T-helper 17 cell (primary cell): ENCODE measurements at places on chromosomes 12 and 14. TPM values are rescaled to one million over a fixed set of nuclear protein-coding genes. Genes with fewer than 3 reads are reported as not detected.

DNA sequence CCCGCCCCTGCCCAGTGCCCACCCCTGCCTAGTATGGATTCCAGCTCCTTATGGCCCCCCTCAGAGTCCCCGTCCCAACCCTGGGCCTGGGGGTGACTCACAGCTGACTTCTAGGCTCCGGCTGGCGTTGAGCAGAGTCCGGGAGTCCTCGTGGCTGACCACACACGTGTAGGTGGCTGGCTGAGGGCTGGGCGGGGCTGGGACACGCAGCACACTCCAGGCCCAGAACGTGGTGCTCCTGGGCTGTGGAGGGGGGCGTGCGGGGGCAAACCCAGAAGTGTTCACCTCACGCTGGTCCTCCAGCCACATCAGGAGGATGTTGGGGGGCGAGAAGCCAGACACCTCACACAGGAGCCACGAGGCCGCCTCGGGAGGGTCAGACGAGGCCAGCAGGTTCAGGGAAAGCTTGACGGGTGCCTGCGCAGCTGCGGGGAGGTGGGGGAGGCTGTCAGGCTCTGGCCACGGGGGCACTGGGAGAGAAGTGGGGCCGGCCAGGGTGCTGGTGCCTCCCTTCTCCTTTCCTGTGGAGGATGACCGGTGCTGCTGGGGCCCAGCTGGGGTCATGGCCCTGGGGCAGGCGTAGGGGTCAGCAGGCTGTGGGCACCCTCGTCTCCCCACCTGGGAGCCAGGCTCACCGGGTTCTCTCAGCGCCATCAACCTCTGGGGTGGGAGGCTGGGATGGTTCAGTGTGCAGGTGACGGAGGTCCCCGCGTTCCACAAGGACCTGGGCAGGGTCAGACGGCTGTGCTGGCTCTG lies 314.1 kb downstream of the TMEM121 start:
- no peak for DNase-seq
- no peak overlapping the region for H3K27ac ChIP-seq
- no peaks in the 10 kb centered on the region for H3K36me3 ChIP-seq
- H3K27me3 ChIP-seq: peaks cover 25% of the 10 kb centered on the region
- H3K4me1 ChIP-seq: peaks cover 2% of the 10 kb centered on the region

DLGAP5 gene
- not detected for total RNA-seq

DNA sequence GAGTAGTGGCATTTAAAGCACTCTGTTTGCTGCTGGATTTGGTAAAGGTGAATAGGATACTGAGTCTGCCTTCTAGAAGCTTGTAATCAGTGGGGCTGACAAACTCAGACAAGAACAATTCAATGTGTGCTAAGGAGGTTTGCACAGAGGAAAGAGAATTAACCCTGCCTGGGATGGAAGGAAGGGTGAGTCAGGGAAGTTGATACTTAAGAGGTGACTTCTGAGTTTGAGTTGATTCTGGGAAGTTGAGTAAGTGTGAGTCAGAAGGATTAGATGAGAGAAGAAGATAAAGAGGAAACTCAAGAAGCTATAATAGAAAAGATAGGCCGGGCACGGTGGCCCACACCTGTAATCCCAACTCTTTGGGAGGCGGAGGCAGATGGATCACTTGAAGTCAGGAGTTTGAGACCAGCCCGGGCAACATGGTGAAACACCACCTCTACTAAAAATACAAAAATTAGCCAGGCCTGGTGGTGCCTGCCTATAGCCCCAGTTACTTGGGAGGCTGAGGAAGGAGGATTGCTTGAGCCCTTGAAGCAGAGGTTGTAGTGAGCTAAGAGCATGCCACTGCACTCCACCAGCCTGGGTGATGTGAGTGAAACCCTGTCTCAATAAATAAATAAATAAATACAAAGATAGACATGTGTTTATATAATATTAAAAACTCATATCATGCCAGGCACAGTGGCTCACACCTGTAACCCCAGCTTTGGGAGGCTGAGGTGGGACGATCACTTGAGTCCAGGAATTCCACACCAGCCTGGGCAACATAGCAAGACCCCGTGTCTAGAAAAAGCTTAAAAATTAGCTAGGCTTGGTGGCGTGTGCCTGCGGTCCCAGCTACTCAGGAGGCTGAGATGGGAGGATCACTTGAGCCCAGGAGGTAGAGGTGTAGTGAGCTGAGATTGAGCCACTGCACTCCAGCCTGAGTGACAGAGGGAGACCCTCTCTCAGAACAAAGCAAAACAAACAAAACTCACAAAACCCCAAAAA lies 126.8 kb upstream of the CPM start:
- no peak overlapping the region for H3K27ac ChIP-seq
- no peak for DNase-seq
- H3K4me3 ChIP-seq: no peak overlapping the region
- H3K4me1 ChIP-seq: no peaks in the 10 kb centered on the region

- no peaks in the 10 kb centered on the region for H3K27me3 ChIP-seq
- DNase-seq: no peak
Measured at GRCh38 chr14:74754157-74754556, 9.0 kb upstream of the YLPM1 start.
